Stimulated activated CD8-positive, alpha-beta memory T cell treated with anti-CD3 and anti-CD28 coated beads, Interleukin-7, amount 100 ng/mL, for 4 hours (primary cell): ENCODE measurements at places on chromosomes 4 and X.

DNA sequence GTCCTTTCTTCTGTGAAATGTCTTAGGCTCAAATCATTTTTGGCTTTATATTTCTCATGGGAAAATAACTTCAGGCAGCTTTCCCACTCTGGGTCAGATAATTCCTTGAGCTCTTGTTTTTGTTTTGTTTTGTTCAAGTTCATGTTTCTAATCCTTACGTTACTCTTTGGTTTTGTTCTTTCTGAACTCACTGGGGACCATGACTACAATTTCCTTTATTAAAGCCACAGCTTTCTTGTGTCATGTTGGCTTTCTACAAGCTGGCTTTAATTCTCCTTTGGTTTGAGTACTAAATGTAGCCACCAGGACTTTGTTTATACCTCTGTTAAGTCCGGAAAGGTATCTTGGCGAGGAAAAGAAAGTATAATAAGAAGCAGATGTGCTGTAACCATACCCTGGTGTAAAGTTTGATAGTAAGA is 30.8 kb upstream of the ANXA3 start:
- no peak for DNase-seq

GRCh38 chrX:15245896-15246295 is 24.0 kb downstream of the ASB9 start:
- DNase-seq, result no peak

GRCh38 chr4:151665022-151665784 is 95.6 kb downstream of the GATB start:
- no peak for DNase-seq

DNA sequence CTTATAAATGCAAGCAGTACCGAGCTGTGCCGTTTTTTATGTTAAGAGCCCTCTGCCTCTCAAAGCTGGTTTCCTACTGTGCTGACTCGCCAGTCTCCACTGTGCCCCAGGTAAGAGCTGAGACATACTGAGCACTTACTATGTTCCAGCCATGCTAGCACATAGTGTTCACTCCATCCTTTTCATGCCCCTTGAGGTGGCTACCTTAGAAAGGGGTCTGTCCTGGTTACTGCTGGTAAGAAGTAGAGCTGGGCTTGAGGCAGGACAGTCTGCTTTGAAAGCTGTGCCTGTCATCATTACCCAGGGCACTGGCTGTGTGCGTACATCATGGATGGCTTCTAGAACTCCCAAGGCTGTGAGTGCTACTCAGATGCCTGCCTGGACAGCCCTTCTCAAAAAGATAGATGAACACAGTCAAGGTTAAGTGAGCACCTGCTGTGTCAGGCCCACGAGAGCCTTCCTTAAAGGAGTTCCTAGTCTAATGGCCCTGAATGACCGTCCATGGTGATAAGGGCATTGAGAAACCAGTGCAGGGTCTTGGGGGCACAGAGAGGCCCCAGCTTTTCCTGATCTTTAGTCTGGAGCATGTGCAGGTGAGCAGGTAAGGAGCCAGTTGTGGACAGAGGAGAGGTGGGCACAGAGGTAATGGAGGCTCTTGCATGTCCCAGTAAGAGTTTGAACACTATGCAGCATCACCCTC is 1.6 kb downstream of the STK32B start:
- DNase-seq, result no peak

DNA sequence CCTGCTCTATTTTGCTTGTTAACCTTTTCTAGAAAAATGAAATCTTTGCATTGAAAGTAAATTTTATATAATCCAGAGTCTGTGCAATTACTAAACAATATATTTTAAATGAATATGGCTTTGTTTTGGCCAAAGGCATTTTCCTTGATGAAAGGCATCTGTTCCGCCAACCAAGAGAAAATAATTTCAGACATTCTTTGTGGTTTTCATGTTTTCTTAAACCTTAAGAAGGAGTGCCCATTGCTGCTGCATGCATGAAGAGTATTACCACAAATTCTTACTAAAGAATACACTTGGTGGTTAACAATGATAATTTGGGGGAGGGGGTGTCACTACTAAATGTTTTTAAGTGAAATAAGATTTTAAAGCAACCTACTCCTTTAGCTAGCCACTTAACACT is 2.7 kb upstream of the PDGFC start:
- DNase-seq, result no peak

DNA sequence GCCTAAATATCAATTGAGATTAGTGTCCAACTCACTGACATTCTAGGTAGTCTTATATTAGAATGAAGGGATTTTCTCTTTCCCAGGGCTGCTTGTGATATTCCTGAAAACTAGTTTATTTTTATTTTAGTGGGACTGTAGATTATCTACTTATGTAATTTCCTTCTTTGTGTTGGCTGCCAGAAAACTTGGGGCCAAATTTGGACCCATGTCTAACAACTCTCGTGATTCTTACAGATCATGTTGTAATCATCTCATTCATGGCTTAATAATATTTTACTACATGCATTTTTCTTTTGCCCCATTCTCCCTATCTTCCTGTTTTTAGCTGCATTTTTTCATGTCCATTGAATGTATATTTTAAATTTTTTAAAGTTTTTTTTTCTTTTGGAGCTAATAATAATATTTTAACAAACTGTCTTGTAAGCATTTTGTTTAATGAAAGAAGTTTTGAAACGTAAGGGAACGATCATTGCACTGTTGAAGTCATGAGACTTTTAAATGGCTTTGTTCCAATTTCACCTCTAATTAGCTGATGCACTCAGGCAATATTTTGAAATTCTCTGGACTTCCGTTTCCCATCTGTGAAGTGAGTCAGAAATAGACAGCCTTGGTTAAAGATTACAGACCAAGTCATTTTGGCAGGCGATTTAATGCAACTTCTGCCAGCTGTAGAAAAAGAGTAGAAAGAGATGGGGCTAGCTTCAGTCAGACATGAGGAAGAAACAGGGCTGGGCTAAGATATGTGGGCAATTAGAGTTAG is 14.3 kb upstream of the TDO2 start:
- DNase-seq, result no peak

GRCh38 chr4:3307891-3308575 is 15.2 kb downstream of the RGS12 start:
- DNase-seq, result no peak

DNA sequence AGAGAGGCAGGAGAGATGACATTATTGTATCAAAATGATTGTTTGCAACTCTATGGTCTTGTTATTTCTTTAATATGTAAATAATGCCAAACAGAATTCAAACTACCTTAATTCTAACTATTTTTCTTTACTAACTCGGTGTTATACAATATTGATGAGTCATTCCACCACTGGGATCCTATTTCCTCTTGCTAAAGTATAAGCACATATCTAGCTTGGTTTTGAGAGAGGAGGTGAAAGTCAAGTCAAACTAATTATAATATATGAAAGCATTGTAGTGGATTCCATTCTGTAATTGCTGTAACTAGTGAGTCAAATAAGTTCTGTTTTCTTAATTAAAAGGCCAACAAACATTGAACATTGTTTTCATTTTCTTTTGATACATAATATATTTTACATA is 837.6 kb downstream of the PDHA2 start:
- no peak for DNase-seq

- DNase-seq, result no peak
Observed at GRCh38 chr4:17066236-17066635, 167.8 kb upstream of the LDB2 start.

DNA sequence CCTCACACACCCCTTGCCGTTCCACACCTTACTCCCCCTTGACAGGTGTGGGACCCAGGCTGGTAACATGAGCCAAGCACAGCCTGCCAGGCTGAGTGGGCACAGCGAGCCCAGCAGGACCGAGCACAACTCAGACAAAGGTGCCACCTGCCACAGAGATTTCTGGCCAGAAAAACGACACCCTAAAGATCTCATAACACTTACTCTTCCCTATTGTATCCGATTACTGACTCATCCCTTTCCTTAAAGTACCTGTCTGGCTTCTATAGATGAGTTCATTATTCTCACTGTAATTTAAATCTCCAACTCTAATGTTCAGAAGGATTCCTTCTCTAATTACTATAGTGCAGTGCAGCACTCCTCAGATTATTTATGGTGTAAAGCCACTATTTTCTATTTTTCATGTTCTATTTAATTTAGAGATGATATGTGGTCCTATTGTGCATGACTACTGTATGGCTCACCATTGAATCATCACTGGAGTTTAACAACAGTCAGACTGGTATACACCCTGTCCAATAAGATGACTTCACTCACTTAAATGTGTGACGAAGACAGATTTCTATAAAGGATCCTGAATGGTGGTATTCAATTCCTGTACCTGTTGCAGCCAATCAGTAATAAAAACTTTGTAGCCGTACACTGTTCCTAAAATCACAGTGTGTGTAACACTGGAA is 7.6 kb upstream of the SYTL5 start:
- DNase-seq, result no peak

- DNase-seq, result no peak
Observed at GRCh38 chrX:143139681-143140080, 114.0 kb downstream of the SPANXN4 start.

- DNase-seq, result peak; percentile 17
Observed at GRCh38 chr4:2785613-2786012, 7.3 kb upstream of the SH3BP2 start.

DNA sequence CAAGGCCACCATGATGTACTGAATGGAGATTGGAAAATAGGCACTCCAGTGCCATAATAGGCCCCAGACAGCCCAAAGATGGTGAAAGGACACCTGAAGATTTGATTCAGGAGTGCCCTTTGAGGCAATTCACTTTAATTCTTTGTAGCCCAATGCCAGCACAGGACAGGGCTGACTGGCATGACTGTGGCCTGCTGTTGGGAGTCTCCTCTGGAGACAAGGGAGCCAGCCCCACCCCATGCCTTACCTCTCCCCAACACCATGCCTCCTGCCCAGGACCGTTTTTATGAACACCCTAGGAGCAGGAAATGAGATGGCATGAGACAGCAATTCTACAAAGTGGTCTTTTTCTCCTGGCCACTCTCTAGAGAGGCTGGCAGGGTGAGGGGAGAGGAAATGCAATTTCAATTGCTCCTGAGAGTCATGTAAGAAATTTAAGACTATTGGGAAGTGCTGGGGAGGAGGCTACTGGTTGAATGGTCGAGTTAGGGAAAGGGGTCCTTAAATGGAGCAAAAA is 94.2 kb upstream of the MAMLD1 start:
- DNase-seq, result no peak

GRCh38 chr4:184751585-184751956 is 17.7 kb upstream of the CENPU start:
- DNase-seq, result no peak

GRCh38 chr4:3655485-3655884 is 110.7 kb upstream of the ADRA2C start:
- DNase-seq, result no peak
